ENCODE measurements at places on chromosomes 4 and X.
A peak's percentile ranks its signal among the peaks of the same experiment; 100 is the strongest.

DNA sequence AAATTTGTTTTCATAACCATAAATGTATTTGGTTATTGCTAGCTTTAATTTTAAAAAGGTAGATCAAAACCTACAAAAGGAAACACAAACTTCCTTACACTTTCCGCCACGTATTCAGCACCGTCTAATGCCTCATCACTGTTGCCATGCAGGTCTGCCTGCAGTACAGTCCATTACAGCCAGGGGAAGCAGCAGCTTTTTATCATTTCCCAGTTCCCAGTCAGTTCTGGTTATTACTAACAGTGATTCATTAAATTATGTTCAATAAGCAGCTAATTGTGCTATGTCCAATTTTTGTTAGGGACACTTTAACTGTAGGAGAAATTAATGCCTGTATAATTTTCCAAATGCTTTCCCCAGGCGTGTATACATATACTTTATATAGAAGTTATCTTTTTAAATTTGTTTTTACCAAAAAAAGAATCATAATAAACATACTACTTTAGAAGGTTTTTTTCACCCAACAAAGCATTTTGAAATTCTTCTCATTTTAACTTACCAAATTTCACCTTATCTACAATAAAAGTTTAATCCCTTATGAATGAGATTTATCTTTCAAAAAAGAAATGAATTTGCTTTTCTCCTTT is 93.3 kb downstream of the ANXA3 start:
- DNase-seq, result peak; percentile 68

- DNase-seq, result no peak
Measured at GRCh38 chr4:74504212-74504611, 59.3 kb downstream of the AREG start.

DNA sequence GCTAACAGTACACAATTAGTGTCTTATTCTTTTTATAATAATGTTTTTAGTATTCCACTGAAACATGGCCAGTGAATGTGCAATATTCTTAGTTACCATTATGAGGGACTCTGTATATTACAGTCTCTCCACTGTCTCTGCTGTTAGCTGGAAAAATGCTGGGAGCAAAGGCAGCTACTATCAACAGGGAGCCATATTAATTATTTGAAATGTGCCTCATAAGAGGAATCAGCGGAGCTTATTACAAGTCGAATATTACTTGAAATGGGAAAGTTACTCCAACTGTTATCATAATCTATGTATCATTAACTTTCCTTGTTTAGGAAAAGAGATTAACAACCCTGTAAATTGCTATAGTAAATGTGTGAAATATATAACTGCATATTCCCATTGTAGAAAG is 612.0 kb downstream of the ADGRL3 start:
- no peak for DNase-seq

- DNase-seq, result no peak
Measured at GRCh38 chr4:173365359-173365996, 5.3 kb upstream of the SAP30 start.

GRCh38 chr4:7161721-7162214 is 30.6 kb upstream of the SORCS2 start:
- DNase-seq, result no peak

GRCh38 chr4:120622601-120623000 is 299.9 kb downstream of the PRDM5 start:
- no peak for DNase-seq

GRCh38 chrX:52574416-52575275 is 57.8 kb upstream of the XAGE1B start:
- DNase-seq, result peak; percentile 12

DNA sequence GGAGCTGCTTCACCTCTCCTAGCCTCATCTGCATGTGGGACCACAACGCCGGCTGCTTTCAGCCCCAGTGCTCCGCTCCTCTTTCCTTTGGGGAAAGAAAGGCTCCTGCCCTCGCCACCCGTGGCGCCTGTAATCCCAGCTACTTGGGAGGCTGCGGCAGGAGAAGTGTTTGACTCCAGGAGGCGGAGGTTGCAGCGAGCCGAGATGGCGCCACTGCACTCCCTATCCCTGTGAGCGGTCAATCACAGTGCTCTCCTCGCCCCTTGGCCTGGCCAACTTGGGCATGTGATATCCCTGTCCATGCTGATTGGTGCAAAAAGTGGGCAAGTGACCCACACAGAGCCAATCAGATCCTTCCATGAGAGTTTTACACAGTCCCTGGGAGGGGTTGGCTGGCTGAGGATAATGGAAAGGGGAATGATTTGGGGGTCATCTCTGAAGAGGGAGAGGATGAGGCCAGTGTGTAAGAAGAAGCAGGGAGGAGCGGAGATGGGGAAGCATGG is 56.2 kb downstream of the WFS1 start:
- DNase-seq, result no peak

DNA sequence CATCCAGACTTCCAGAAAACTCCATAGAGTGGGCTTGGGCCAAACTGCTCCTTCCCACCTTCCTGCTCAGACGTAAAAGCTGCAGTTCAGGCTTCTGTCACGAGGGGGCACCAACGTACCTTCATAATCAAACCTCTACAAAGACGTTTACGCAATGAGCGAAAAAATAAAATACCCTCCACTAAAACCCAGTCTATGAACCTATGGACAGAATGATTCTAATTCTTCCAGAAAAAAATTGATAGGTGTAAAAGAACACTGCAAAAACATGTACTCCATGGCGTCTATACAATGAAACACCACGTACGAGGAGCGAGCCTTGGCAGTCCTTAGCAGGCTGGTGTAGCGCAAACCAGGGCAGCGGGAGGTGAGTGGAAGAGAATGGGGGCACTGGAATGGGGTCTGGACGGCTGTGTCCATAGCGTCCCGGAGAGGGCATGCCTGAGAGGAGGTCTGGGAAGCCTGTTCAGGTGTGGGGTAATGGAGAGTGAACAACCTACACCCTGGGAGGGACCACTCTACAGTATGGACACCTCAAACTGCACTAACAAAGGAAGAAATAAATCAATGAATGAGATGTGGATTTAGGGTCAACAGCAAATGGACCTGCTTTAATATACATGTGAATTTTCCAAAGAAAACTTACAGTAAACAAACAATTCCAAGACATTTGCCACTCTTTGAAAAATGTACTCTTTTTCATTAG is 14.4 kb upstream of the RAB40A start:
- DNase-seq, result peak; percentile 48

GRCh38 chr4:176841711-176842112 is 49.0 kb upstream of the VEGFC start:
- no peak for DNase-seq

GRCh38 chrX:47497271-47497888 is 14.4 kb upstream of the ZNF41 start:
- DNase-seq, result no peak

- DNase-seq, result no peak
Measured at GRCh38 chr4:115437739-115438138, 324.3 kb upstream of the NDST4 start.

DNA sequence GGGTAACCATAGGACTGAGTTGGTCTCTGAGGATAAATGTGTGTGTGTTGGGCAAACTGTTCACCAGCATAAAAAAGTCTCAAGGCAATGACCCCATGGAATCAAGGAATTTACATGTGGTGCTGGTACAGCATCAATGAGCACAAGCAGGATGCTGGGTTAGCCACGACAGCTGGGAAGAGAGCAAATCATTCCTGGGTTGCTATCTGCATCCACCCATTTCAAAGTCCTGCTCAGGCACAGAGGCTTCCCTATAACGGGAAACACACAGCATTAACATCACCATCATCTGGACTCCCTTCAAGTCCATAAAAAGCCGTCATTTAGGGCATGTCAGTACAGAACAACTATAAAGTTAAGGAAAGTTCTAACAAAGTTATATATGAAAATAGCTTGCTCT is 41.6 kb downstream of the CCDC149 start:
- DNase-seq, result no peak

GRCh38 chrX:71618303-71618721 is at the start of gene CXCR3:
Gene CXCR3, minus strand, starts transcription at chrX:71618511. Its CDS starts 62 bp downstream, at chrX:71618449.
- DNase-seq, result peak; percentile 45

- no peak for DNase-seq
Measured at GRCh38 chr4:1883583-1883982, 12.4 kb downstream of the NSD2 start.

- DNase-seq, result no peak
Measured at GRCh38 chr4:94649381-94650133, 108.2 kb upstream of the BMPR1B start.

GRCh38 chrX:24833695-24834094 is 140.0 kb downstream of the POLA1 start:
- DNase-seq, result no peak

GRCh38 chr4:106136777-106137331 is 179.2 kb downstream of the TBCK start:
- DNase-seq, result no peak

DNA sequence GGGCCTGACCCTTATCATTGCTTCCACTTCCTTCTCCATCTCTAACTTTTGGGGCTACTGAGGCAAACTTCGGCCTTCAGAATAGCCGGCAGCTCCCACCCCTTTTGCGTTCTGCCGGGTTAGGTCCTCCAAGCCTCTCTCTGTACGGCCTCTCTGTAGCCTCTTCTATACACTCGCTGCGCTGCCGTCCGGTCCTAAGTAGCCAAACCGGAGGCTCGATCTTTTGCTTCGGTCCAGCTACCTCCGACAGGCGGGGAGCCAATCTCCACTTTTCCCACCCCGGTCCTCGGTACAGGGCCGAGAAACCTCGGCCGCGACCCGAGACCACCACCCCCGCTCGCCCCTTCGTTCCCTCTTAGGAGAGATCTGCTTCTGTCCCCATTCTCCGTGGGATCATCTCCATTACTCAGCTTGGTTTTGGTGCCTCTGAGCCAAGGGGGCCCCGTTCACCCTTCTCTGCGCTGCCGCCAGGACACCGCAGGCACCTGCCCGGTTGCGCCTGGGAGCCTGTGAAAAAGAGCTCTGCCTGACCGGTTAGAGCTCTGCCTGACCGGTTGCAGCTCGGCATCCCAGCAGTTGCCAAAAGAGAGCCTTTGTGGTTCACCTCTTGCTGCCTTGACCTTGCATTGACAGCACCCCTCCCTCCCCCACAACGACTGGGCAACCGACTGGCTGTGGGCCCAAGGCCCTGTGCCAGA is 1.0 kb upstream of the HTR2C start:
- no peak for DNase-seq

DNA sequence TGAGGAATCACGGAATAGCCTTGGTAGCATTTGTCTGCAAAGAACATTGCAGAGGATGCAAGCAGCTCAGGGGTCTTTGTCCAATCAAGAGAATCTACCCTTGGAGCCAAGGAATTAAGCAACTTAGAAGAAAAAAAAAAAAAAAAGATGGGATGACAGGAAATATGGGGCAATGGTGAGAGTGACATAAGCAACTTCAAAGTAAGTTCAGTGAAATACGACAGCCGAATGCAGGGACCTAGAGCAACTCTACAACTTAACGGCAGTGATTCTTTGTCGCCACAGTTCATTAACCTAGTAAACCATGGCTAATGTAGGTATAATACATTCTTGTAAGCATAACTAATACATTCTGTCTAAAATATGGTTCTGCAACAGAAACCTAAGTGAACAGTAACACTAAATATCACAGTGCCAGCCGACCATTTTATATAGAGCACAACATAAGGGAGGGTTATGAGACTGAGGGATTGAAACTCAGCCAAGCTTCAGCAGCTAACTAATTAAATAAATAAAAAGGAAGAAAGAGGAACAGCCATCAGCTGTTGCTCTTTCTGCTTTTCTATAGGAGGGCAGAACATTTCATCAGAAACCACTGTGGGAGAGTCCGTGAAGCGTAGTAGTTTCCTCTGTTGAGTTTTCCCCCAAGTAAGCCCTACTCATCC is 74.7 kb downstream of the PPARGC1A start:
- DNase-seq, result no peak

- DNase-seq, result no peak
Measured at GRCh38 chr4:143021384-143021783, 163.3 kb upstream of the USP38 start.

DNA sequence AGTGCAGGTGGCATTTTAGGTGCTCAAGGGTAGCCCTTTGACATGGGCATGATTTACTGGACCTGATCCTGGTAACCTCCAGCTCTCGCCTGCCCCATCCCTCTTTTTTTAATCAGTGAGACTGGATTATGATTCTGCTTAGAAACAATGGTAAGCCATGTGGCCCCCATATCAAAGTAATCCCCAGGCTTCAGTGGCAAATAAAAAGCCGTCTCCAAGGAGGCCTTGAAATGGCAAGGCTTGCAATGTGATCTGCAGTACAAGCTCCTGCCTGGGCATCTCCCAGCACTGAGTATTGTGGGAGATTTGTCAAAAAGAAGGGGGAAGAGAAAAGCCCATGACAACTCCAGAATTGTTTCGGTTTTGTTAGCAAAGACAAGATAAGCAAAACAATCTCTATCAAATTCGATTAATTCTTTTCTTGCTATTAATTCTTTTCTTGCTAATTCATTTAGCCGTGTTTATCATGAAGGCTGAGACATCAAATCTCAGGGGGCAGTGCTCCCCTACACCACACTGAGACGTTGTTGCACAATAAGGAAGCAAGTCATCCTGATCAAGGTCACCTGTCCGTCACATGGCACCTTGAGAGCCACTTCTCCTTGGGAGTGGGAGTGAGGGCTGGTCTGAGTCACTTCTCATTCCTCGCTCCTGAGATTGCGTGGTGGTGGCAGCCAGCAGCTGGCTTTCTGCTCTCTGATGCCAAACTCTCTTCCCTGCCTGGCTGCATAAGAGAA is 312.7 kb upstream of the GATB start:
- DNase-seq, result no peak

- no peak for DNase-seq
Measured at GRCh38 chrX:118423558-118423957, 72.1 kb upstream of the DOCK11 start.

- DNase-seq, result no peak
Measured at GRCh38 chr4:121191361-121191760, 27.2 kb upstream of the TNIP3 start.

DNA sequence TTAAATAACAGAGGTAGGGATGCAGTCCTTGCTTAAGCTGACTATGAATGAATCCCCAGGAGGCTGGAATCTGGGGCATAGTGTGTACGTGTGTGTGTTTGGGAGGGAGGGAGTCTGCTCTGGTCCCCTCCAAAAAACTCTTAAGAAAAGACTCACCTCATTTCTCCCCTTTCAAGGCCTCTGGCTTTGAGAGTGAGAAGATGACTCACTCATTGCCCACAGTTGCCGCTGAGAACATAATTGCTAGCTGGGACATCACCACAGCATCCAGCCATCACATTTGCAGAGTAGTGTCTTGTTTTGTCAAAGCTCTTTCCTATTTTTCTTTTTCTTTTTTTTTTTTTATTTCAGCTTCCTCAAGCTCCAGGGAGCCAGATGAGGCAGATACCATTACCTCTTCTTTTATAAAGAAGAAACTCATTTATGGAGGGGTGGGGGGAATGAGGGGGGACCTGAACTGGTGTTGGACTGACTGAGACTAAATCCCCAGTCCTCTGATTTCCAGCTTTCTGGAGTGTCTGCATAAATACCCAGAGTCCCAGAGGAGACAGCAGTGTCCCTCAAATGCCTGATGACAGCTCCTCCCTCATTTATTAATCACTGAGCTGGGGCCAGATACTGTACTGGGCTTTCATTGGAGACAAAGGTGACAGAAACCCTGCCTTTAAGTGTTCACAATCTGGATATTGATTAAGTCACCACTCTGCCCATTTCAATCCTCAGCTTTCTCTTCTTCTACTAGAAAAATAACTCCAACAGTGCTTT is 61.9 kb upstream of the LAS1L start:
- peak; percentile 65 for DNase-seq

- no peak for DNase-seq
Measured at GRCh38 chr4:123304151-123304964, 92.2 kb upstream of the SPRY1 start.

GRCh38 chr4:14149176-14150053 is 521.9 kb upstream of the BOD1L1 start:
- no peak for DNase-seq

GRCh38 chr4:14233126-14233525 is 605.6 kb upstream of the BOD1L1 start:
- no peak for DNase-seq

Data from CD4-positive, alpha-beta T cell treated with Interleukin-1 beta for 1 hour (primary cell).